ENCODE measurements at places on chromosomes 13 and 19.

DNA sequence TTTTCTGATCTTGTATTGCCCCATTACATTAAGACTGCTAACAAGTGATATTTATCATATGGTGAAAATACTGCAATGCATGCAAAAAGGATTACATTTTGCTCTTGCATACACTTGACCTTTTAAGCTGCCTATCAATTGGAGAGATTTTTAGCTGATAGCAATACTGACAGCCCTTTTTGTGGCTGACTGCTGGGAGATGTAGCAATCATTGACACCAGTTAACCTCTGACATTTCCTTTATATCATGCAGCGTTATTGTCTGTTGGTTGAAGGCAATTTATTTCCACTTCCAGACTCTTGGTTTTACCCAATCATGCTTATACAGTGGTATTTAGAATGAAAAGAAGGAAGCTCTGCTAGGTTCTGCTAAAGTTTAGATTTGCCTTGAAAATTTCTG, 364.0 kb downstream of the LMO7 start:
- no peak for DNase-seq

GRCh38 chr13:24087605-24088225, 72.8 kb upstream of the SPATA13 start:
- no peak for DNase-seq

GRCh38 chr19:35144600-35145436, 1.8 kb downstream of the FXYD7 start:
- DNase-seq = peak; percentile 85

DNA sequence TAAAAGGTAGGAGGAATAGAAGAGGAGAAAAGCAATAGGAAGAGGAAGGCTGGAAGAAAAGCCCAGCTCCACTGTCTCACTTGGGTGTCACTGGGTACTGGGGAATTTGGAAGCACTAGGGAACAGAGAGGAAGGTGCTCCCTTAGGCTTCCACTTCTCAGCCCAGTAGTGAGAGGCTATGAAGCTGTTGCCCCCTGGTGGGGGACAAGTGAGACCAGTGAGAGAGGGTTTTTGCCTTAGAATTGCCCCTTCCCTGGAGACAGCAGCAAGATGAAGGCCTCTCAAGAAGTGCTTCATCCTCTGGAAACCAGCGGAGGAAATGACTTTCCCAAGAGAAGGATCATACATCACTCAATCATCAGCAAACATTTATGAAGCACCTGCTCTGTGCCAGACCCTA, 4.7 kb upstream of the ZNF606 start:
- DNase-seq = no peak

DNA sequence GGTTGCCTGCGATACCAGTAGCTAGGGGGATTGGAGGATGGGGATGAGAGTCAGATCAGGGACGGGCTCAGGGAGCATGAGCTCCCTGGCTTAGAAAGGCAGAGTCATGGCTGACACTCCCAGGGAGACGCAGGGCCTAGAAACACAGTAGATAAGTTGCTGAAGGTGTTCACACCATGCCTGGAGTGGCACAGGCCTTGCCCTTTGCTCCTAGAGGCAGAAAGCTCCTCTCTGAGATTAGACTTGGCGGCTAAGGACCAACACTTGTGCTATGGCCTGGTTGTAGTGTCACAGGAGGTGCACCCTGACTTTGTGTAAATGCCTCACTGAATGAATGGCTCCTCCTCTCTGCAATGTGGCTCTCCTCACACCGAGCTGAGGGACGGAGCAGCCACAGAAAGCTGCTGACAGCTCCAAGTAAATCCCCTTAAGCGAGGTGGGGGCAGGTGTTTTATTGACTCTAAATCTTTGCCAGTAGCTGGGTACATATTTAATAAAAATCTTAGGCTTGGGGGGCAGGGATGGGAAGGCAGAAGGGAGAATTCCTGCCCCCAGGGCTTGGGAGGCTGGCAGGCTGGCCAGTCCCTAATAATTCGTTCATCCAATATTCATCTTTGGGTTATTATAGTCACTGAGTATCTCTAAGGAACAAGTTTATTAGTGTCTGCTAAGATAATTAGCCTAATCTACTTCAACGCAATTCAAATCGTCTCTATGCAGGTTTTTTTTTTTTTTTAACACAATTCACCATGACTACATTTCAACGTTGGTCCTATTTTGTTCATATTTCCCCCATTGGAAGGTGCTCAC, 54.9 kb downstream of the SIAH3 start:
- peak; percentile 48 for DNase-seq
